ENCODE measurements at places on chromosomes 5 and 9. TPM values are rescaled to one million over a fixed set of nuclear protein-coding genes. Genes with fewer than 3 reads are reported as not detected.

The C5orf46 gene
- not detected for total RNA-seq

The TTC23L gene
- not detected for total RNA-seq

The GPR151 gene
- total RNA-seq: not detected

The SLC6A18 gene
- not detected for total RNA-seq

The PCDHGB4 gene
- total RNA-seq: 0.07 TPM

The WWC1 gene
- not detected for total RNA-seq

The PCDHB12 gene
- not detected for total RNA-seq

The CDKN2B-AS1 gene
- total RNA-seq: 3.4 TPM

The FBP1 gene
- total RNA-seq: 0.30 TPM

The IFNA2 gene
- not detected for total RNA-seq

The FNBP1 gene
- 167 TPM for total RNA-seq

The FGFR4 gene
- 1.1 TPM for total RNA-seq

The MLANA gene
- not detected for total RNA-seq

The SLC4A9 gene
- 0.07 TPM for total RNA-seq

The ADGRV1 gene
- total RNA-seq: not detected

The SLC2A6 gene
- total RNA-seq: 5.5 TPM

The DMRT3 gene
- total RNA-seq: not detected

The PCDHB2 gene
- total RNA-seq: not detected

The TLN1 gene
- total RNA-seq: 374 TPM

The TMEM174 gene
- total RNA-seq: not detected

The TRAF1 gene
- total RNA-seq: 114 TPM
